ENCODE measurements at places on chromosomes 4 and X.
A peak's percentile ranks its signal among the peaks of the same experiment; 100 is the strongest.

DNA sequence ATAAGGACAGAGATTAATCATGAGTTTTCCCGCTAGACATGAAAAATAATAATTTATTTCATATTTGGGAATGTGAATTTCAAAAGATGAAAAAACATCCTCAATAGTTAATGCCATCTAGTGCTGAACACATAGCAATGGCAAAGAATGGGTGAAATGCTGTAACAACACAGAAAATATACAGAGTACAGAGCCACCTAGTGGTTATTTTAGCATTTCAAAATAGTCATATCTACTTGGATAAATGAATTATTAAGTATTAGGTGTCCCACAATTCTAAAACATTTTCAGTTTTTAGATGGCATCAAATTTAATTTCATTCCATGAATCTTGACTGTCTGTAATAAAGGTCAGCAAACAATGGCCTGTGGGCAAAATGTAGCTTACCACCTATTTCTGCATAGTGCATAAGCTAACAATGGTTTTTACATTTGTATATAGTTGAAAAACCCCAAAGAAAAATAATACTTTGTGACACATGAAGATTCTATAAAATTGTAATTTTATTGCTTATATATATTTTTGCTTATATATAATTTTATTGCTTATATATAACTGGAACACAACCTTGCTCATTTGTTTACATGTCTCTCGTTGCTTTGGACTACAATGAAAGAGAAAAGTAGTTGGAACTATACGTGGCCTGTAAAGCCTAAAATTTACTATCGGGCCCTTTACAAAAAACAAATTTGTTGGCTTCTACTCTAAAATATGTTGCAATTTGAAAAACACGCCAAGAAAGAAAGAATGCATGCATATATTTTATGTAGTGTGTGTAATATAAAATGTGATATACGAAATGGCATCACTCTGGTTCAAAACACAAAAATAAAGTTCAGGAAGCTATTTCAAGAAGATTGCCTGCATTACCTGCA is 99.1 kb upstream of the FAM47C start:
- DNase-seq = peak; percentile 25

GRCh38 chr4:164948975-164949374 is 28.5 kb downstream of the TRIM61 start:
- DNase-seq = no peak

- no peak for DNase-seq
These were observed 3.9 kb downstream of the ARSJ start for GRCh38 chr4:113975578-113975977.

GRCh38 chr4:25842229-25842845 is 20.5 kb downstream of the SEL1L3 start:
- DNase-seq = peak; percentile 11

DNA sequence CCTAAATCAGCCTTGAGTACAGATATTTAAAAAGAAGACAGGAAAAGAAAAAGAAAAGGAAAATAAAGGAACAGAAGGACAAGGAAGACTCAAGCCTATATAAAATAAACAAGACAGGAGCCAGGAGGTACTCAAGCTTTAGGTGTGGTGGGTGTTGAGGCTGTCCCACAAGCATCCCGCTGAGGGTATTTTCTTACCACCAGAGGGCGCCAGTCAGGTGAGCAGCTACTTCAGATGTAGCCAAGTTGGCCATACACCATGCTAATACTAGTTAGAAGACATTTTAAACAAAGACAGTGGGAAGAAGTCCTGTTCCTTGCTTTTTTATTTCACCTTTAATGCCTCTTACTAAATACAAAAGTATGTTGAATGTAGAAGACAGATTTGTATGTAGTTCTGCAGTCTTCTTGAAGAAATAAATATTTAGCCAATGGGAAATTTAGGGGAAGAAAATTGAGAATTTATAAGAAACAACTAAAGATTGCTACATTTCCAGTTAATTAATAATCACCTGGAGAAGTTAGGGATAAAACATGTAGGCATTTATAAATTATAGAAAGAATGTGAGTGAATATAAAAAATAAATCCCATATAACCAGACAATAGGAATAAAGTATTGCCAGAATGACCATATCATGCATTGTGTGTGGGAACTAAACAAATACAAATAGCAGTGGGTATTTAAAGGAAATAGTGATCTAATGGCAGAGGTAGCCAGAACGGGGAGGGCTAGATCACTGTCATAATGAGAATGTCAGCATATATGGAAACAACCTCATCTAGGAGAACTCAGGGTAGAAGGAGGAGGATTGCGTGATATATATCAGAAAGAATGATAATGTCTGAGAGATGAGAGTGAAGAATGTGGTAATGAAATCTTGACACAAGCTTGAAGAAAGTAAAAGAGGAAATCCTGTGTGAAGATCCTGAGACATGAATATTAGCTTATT is 71.0 kb downstream of the MTHFD2L start:
- DNase-seq = peak; percentile 87

DNA sequence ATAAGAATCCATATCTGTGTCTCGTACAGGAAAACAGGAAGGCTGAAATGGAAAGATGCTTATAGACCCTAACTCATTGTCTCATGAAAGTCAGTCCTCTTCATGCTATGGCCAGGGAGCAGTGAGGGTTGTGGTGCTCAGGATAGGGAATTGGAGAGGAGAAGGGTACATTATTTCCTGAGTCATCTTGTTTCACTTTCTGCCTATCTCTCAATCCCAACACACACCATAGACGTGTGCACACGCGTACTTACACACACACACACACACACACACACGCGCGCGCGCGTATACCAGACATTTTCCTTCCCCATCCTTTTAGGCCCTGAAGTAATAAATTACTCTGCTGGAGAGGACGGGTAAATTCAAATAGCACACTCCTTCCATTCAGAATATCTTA is 53.7 kb upstream of the PRRG3 start:
- DNase-seq = no peak

DNA sequence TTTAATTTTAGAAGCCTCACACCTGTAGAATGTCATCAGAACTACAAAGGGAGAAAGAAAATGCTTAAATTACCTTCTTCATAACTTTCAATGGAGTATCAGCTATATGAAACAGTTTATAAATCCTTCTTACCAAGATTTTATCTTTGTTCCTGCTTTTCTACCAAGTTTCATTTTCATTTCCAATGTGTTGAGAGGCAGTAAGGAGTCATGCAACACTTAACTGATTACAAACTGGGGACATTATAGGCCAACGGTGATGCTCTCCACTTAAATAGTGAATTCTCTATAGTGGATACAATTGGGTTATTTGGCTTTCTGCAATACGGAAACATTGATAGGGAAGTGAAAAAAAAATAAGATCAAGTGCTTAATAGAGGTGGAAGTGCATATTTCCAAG is 145.2 kb upstream of the FTHL17 start:
- no peak for DNase-seq

DNA sequence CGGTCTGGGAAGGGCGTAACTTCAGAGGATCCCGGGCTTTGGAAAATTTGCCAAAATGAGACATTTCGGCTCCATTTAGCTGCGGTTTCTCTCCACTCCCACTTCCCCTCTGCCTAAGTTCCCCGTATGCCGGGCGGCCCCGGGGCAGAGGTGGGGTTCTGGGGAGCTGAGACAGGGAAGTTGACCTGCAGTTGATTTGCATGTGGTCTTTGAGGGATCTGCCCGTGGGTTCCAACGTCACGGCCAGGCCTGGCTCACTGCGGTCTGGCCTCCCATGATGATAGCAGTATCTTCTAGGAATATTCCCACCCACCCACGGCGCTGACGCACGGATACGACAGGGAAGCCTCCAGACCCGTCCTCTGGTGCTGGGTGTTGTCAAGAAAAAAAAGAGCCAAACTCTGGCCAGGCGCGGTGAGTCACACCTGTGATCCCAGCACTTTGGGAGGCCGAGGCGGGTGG is 27.3 kb upstream of the CRLF2 start:
- DNase-seq = no peak

DNA sequence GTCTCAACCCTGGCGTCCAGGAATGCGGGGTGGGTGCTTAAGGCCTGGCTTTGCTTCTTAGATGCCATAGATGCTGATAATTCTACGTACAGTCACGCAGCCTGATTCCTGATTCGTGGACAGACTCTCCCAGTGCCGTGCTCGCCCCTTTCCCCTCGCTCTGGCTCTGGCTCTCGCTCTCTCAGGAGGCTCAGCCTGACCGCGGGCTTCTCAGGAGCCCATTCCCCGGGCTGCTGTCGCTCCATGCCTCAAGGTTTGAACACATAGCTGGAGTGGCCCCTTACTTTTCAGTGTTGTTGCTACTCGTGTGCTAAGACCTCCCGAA is 59.2 kb upstream of the ZC4H2 start:
- DNase-seq = no peak

All from activated CD4-positive, alpha-beta T cell treated with anti-CD3 and anti-CD28 coated beads, Interleukin-10, Interleukin-2, amounts not matched to agents 100 ng/mL and 50 ng/mL, durations not matched to agents 16 hours and 8 hours (primary cell).